Renal cortex interstitium (tissue), 15 donors: ENCODE measurements at places on chromosomes 11 and 22. TPM values are rescaled to one million over a fixed set of nuclear protein-coding genes. Genes with fewer than 3 reads are reported as not detected.

XKR3 gene
- not detected for polyA plus RNA-seq

WBP2NL gene
- 7.4 TPM for polyA plus RNA-seq

LARGE1 gene
- 27.8 TPM for polyA plus RNA-seq

DNA sequence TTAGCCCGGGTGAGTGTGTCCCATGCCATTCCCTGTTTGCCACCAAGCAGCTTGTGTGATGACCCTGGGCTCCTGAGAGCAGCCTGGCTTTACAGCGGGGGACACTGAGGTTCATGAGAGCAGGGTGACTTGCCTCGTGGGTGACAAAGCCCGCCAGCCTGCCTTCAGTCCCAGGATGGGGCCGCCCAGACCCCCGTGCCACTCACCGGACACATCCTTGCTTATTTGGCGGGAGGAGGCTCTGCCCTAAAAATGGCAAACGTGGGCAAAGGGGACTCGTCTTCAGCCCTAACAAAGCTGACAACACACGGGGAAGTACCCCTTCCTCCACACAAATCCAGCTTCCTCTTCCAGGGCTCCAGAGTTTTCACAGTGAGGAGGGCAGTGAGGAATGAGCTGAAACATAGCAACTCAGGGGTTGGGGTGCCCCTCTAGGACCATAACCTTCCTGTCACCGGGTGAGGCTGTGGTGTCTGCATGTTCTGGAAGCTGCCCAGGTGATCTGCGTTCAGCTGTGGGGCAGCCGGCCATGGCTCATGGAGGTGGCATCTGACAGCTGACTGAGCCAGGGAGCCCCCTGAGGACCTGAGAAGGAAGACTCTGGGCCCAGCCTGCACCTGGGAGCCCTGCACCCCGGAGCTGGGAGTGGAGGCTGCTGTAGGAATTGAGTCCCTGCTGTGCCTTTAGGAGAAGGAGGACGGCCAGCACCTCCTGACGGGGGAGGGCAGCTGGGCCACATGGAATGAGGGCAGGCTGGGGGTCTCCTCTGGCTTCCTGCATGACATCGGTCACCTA is 16.7 kb downstream of the RIBC2 start:
- no peak for DNase-seq

DNA sequence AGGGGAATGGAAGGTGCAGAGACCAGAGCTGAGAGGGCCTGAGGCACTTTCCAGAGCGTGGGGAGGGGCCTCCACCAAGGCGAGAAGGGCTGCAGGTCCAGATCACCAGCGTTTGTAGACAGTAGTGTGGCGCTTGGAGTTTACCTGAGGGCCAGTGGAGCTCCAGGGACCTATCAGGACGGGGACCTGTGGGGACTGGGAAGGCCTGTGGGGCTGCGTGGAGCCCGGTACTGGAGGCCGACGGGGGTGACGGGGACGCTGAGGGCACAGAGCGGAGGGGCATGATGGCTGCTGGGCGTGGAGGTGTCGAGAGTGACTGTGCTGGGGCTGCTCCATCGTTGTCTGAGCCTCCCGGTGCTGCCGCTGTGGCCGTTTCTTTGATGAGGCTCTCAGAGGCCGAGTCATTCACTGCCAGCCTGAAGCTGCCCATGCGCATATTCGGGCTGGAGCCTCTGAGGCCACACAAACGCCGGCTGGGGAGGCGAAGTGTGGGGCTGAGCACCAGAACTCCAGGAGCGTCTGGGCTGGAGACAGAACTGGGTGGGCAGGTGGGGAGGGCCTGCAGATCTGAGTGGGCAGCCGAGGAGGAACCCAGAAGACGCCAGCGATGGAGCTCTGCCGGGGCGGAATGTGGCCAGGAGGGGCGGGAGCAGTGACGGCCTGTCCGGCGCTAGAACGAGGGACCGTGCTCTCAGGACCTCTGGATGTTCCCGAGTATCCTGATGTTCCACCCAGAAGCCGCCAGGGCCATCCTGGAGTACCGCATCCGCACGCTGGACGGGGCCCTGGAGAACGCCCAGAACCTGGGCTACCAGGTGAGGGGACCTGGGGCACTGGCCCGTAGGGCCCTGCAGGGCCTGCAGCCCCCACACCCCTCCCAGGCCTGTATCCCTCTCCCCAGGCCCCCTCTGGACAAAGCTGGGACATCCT is 2.6 kb downstream of the PGGHG start:
- no peak for DNase-seq

OR10A3 gene
- polyA plus RNA-seq = not detected

- DNase-seq = peak; percentile 17
Observed at GRCh38 chr11:77590194-77590782, 535 bp downstream of the AQP11 start.

- no peak for DNase-seq
Observed at GRCh38 chr11:115764176-115764575, 260.0 kb upstream of the CADM1 start.

DNA sequence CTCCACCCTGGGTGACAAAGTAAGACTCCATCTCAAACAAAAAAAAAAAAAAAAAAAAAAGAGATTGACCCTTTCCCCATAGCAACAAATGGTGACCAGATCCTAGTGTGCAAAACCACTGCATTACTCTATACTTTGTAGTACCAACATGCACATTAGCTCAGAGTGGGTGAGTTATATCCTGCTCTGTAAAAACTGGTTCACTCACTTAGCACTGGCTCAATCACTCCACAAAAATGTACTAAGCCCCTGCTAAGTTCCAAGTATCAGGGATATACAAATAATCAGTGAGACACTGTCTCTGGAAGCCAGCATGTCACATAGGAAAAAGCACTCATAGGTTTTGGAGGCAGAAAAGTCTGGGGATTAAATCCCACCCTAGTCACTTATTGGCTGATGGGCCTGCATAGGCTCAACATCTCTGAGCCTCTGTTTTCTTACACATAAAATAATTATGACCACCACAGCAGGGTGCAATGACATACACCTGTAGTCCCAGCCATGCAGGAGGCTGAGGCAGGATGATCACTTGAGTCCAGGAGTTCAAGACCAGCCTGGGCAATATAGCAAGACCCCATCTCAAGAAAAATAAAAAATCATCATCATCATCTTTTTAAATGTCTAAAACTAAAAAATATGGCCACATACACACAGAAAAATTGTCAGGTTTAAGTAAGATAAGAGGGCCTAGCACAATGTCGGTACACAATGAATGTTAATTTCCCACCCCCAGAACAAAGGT is 11.9 kb downstream of the FAM168A start:
- no peak for DNase-seq
